Purkinje cell (primary cell): ENCODE measurements at places on chromosomes 16 and 17. TPM values are rescaled to one million over a fixed set of nuclear protein-coding genes. Genes with fewer than 3 reads are reported as not detected.

Gene SOX15
- polyA plus RNA-seq, result 5.0 and 6.3 TPM in 2 replicates

Gene NECAB2
- 21.3 TPM in 1 of 2 replicates, not detected in the other for polyA plus RNA-seq

Gene FBXW10
- 0.28 TPM in 1 of 2 replicates, not detected in the other for polyA plus RNA-seq

Gene LONP2
- polyA plus RNA-seq, result 24.6 and 32.9 TPM in 2 replicates

Gene MAFG
- 3.9 and 7.6 TPM in 2 replicates for polyA plus RNA-seq

Gene NUP93
- polyA plus RNA-seq, result 395 and 529 TPM in 2 replicates

Gene NOS2
- polyA plus RNA-seq, result not detected in 2 replicates

Gene TBX6
- polyA plus RNA-seq, result not detected in 2 replicates

Gene RHBDL3
- polyA plus RNA-seq, result 0.17 TPM in 1 of 2 replicates, not detected in the other

Gene TSPAN10
- polyA plus RNA-seq, result 0.94 and 1.5 TPM in 2 replicates

Gene ABHD15
- 0.30 TPM in 1 of 2 replicates, not detected in the other for polyA plus RNA-seq
